ENCODE measurements at places on chromosomes 4 and X.

DNA sequence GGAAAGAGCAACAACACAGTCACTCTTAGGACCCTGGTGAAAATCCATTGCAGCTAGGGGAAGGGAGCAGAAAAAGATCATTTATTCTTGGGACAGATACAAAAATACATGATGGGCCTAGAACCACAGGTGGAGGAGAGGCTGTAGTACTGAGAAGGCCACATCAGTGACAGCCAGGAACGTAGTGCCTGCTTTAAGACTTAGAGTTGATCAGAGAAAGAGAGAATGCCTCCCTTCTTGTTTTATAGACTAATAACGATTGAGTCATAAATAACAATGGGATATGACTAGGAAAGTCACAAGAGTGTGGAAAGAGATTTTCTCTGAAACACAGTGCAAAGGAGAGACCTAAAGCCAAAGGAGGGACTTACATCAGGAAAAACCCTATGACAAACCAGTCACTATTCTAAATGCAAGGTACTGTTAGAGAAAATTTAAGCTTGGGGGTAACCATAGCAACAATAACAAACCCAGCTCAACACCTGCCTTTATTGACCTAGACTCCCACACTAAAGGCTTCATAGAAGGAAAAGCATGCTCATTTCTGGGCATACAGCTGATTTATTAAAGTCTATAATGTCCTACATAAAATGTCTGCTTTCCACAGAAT, 1015.0 kb upstream of the GRID2 start:
- DNase-seq = no peak

DNA sequence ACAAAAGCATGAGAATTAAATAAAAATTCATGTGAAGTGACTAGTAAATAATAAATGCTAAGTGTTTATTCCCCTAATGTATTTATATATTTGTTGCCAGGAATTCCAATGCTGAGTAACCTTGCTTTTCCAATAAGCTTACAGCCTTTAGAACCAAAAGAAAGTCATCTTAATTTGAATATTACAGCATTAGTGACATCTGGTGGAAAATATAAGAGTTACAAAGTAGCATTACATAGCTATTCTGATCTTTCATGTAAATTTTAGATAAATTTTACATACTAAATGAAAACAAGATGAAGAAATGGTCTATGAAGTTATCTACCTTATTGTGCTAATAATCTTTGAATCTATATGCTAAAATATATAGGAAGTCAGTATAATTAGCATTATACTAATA, 10.4 kb downstream of the MAD2L1 start:
- DNase-seq = no peak

DNA sequence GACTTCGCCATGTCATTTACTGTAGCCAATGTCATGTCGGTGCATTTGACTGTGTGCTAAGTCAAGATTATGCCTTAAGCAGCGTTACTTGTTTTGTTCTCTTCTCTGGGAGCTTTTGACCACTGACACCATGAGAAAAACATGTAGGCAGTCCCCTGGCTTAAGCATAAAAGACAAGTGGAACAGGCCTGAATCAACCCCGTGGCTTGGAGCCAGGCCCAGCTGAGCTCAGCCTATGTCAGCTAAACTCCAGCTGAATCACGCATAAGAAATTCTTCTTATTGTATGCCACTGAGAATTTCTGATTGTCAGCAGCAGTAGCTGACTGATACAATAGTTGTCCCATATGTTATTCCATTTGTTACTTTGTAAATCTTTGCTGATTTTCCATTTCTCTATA, 261.9 kb downstream of the CBLL2 start:
- DNase-seq = no peak

DNA sequence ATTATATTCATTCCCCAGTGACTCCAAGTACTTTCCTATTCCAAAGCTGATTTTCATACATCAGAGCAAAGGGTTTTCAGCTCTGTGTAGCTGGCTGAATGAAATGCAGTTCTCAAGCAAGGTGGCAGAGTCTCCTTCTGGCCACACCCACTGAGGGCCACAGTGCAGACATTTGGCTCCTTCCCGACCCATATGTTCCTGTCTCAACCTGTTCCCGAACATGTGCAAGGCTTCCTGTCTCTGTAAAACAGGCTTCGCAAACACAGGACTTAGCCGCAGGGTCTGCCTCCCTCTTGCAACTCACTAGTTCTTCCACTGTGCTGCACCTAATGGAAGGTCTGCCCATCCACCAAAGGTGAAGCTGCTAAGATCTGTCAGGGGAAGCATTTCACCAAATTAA, 249.2 kb downstream of the MID1IP1 start:
- DNase-seq = no peak

GRCh38 chrX:40966213-40966820, 118.9 kb upstream of the USP9X start:
- no peak for DNase-seq

DNA sequence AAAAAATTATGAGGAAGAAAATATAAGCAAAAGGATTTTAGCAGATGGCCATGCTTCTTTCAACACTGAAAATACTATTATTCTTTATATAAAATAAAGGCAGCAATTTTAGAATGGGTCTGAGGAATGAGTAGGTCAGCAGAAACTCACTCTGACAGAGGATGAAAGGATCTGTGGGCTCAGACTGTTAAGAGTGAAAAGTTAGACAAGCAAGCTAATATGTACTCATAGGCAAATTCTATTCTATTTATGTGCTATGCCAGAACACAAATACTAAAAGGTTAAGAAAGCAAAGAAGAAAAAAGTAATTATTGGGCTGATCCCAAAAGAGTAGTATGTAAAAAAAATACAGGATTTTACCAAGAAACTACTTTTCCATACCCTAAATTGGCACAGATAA, 13.9 kb downstream of the LCORL start:
- no peak for DNase-seq

- DNase-seq = peak; percentile 61
These were observed 538 bp downstream of the SCML2 start for GRCh38 chrX:18353931-18354368.

GRCh38 chr4:46804781-46805413, 104.1 kb downstream of the COX7B2 start:
- DNase-seq = no peak

DNA sequence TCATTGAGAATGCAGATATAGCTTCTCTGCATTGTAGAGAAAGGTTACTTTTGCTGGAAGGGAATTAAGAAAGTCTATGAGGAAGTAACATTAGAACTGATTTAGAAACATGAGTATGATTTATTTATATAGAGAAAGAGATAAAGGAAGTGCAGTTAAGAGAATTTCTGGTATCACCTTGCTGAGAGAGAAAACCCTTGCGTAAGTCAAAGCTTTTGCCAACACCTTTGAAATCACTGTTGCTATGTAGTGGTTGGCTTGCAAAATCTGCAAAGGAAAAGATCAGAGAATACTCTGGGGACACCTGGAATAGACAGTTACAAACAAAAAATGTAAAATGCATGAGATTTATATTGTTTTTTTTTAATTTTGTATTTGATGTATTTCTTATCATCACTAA, 137.3 kb upstream of the RXFP1 start:
- no peak for DNase-seq

DNA sequence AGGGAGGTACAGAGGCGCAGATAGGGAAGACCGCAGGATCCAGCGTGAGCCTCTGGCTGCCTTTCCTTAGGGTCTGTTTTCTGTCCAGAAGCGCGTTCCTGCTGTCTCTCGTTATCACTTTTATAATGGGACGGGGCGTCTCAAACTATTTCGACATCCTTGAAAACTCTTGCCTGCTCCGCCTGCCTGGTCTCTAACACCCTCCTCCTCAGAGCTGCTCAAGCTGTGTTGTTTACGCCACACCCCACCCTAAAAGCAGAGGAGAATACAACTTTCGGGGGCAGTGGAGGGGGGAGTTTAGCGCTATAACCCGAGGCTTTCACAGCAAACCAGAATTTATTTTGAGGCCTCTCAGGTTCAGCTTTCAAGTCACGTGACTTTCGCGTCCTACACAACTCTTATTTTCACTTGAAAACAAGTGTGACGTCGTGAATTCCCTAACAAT, 646 bp upstream of the FAM3A start:
- no peak for DNase-seq

DNA sequence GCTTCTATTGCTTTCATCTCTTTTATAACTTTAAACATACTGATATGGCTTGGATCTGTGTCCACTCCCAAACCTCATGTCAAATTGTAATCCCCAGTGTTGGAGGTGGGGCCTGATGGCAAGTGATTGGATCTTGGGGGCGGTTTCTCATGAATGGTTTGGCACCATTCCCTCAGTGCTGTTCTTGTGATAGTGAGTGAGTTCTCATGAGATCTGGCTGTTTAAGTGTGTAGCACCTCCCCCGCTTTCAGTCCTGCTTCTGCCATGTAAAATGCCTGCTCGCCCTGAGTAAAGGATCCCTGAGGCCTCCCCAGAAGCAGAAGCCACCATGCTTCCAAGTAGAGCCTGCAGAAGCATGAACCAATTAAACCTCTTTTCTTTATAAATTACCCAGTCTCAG, 17.7 kb downstream of the MND1 start:
- DNase-seq = peak; percentile 73

DNA sequence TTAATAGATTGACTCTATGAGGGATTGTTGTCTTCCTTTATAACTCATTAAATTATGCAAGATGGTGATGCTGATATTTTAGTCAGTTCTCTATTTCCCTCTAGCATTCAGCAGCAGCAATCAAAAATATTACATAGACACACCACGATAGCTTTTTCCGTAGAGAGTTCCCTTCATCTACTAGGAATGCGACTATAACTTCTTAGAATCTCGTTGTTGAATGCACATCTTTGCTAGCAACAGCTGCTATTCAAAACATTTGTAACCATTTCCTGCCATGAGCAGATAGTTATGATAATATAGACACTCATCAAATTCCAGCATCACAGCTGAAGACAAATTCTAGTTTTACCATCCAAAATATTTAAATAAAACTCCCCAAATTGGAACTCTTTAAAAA, 147.4 kb upstream of the FGF13 start:
- DNase-seq = no peak

DNA sequence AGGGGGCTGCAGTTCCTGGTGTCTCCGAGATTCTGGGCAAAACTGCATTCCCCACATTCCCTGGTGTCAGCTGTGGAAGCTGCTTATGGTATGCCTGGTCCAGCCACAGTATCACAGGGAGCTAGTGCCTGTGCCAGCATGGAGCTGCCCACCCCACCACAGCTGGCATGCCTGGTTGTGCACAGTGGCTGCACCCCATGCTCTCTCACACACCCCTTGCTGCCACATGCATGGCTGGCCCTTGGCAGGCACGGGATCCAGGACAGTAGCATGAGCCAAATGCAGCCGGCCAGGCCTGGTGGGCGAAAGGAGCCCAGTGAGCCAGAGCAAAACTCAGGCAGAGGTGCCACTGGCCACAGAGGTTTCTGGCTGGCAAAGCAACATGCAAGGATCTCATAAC, 418.0 kb upstream of the SPOCK3 start:
- no peak for DNase-seq

- DNase-seq = no peak
These were observed 63.8 kb downstream of the SLITRK2 start for GRCh38 chrX:145881175-145881995.

DNA sequence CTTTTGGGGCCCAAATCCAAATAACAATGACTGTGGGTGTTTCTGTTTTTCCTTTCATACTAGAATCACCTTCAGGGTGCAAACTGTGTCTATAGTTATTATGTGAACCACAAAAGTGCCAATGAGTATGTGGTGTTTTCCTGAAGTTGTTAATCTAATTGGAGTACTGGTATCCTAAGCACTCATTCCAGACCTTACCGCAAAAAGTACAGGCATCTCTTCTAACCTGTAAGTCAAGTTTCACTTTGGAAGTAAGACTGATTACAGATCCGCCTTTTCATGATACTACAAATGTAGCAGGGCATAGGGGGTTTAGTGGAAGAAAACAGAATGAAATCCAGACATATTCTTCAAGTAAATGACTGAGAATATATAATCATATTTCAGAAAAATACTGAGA, 16.1 kb downstream of the COQ2 start:
- DNase-seq = no peak

GRCh38 chrX:38312436-38312835, 14.9 kb downstream of the RPGR start:
- no peak for DNase-seq

DNA sequence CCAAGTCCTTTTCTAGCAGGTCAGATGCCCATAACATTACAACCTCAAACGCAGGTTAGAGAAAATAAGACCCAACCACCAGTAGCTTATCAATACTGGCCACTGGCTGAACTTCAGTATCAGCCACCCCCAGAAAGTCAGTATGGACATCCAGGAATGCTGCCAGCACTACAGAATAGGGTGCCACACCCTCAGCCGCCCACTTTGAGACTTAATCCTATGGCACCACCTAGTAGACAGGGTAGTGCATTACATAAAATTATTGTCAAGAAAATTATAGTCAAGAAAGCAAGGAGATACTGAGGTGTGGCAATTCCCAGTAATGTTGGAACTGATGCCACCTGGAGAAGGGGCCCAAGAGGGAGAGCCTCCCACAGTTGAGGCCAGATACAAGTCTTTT, 19.9 kb upstream of the TRIM61 start:
- DNase-seq = peak; percentile 65

- DNase-seq = no peak
These were observed 83.1 kb downstream of the GRIA3 start for GRCh38 chrX:123267220-123267619.

DNA sequence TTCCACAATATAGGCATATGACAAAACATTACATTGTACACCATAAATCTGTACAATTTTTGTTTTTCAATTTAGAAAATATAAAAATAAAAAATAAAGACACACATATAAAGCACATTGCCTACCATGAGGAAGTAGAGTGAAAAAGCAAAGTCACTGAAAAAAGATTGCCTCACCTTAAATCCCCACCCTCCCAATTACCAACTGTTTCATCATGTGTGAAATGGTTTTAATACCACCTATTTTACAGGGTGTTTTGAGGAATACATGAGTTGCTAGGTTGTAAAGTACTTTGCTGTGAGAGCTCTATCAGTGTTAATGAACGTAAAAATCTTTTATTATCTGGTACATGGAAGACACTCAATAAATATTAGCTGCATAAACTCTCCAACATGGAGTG, 373.6 kb upstream of the NDST3 start:
- DNase-seq = no peak

GRCh38 chr4:95186666-95187065, 362.1 kb downstream of the UNC5C start:
- DNase-seq = peak; percentile 68

DNA sequence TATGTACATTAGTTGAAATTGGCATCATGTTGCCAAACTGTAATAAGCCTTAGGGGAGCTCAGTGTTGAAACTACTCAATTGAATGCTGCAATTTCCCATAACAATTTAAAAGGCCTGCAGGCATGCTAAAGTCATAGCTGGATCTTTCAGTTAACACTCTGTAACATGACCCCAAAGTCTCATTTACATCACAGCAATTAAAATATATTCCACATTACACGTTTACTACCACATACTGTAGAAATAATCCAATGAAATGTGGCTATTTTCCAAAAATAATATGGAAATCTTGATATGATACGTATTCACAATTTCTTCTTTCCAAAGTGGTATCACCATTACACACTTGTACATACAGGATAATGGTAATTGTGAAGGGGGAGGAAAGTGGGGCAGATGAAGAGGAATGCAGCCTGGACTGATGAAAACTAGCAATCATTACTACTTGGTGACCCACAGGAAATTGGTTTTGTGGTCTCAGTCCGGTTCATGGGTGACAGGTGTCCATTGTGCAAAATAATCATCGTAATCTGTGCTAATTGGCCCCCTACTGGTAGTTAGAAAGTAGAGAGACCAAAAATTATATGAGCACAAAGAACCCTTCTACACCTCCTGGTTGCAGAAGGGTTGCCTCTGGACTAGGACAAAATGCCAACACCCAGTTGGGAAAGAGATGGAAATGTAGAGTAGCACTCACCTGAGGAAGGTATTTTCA, 63.7 kb downstream of the TENM3 start:
- no peak for DNase-seq

Measured in NCI-H82 (cell line).